Activated CD8-positive, alpha-beta memory T cell treated with anti-CD3 and anti-CD28 coated beads for 1 hour (primary cell): ENCODE measurements at places on chromosomes 1 and 21.

DNA sequence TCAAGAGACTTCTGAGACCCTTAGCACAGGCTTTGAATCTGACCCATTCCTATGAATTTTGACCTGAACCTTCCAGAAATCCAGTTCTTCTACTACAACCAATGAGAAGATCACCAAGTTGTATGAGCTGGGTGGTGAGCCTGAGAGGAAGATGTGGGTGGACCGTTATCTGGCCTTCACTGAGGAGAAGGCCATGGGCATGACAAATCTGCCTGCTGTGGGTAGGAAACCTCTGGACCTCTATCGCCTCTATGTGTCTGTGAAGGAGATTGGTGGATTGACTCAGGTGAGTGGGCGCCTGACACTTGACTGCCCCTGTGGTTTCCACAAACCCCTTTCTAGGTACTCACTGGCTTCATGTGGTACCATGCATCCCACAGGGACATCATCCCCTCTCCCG, 20.0 kb upstream of the PIGV start:
- DNase-seq, result no peak

GRCh38 chr1:67970088-67970487, 80.3 kb downstream of the DIRAS3 start:
- DNase-seq, result no peak

- no peak for DNase-seq
Observed at GRCh38 chr1:39572379-39573096, 4.1 kb downstream of the PABPC4 start.

- no peak for DNase-seq
Observed at GRCh38 chr1:79791488-79792218, 785.1 kb upstream of the ADGRL4 start.

DNA sequence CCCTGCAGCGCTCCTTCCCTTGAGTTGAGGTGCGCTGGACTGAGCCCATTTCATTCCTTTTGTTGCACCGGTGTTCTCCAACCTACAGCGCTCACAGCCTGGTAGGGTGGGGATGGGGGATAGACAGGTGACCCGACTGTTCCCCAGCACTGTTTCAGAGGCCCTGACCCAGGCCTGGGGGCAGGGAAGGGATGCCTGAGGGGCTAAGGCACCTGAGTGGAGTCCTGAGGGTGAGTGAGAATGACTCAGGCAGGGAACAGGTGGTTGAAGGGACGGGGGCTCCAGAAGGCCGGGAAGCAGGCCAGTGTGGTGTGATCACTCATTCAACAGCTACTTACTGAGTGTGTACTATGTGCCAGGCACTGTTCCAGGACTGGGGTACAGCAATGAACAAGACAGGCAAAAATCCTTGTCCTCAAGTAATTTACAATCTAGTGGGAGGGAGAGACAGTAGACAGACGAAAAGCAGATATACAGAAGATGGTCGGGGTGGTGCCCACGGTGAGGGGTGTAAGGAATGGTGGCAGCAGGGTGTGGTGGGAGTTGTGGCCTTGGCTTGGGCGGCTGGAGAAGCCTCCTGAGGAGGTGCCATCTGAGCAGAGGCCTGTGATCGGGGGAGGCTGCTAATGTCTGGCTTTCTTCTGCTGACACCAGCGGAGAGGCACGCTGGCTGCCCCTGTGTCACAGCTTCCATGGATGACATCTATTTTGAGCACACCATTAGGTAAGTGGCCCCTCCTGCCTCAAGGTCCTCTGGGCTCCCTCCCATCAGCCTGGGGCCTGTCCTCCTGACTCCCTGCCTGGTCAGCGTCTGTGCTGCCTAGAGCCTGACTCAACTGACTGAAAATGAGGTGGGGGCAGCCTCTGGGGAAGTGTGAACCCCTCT, 37.4 kb downstream of the ACOT11 start:
- DNase-seq, result no peak

GRCh38 chr1:35577071-35577998, 4.2 kb downstream of the TFAP2E start:
- DNase-seq, result peak; percentile 45

GRCh38 chr1:181124291-181124751, 35.8 kb downstream of the IER5 start:
- DNase-seq, result no peak

GRCh38 chr1:243526180-243526579, 270.3 kb downstream of the SDCCAG8 start:
- no peak for DNase-seq

GRCh38 chr1:54906586-54906985, 19.6 kb upstream of the DHCR24 start:
- no peak for DNase-seq

GRCh38 chr1:223870617-223871574, 25.1 kb upstream of the TP53BP2 start:
- DNase-seq, result no peak

- DNase-seq, result no peak
Observed at GRCh38 chr1:95731466-95731865, 497.5 kb downstream of the RWDD3 start.

DNA sequence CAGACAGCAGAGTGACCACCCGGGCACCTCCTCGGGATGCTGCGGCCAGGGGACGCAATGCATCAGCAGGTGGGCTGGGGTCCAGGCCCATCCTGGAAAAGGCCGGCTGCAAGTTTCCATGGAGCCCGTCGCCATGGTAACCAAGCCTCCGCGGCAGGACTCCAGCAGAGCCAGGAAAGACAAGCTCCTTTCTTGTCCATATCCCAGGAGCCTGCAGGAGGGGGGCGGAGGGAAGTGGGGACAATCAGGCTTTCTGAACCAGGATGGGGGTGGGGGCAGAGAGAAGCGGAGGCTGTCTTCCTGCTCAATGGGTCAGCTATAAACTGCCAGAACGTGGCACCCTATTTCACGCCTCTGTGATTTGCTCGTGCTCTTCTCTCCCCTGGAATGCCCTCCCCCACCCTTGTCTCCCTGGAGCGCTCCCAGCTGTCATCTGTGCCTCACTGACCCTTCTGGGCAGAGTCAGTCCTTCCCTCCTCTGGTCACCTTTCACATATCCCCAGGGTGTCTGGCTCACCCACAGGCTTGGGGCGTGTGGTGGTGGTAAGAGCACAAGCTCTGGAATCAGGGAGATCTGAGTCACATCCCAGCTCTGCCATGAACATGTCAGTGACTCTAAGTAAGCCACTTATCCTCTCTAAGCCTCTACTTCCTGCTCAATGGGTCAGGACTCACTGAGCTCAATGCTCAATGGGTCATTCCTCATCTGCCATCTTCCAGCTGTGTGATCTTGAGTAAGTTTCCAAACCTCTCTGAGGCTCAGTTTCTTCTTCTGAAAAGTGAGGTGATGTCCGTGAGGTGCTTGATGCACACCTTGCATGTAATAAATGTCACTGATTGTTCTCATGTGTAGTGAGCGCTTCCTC, 58.9 kb upstream of the LAPTM5 start:
- DNase-seq, result no peak

- DNase-seq, result no peak
Observed at GRCh38 chr1:169853341-169853740, 40.4 kb downstream of the SCYL3 start.

DNA sequence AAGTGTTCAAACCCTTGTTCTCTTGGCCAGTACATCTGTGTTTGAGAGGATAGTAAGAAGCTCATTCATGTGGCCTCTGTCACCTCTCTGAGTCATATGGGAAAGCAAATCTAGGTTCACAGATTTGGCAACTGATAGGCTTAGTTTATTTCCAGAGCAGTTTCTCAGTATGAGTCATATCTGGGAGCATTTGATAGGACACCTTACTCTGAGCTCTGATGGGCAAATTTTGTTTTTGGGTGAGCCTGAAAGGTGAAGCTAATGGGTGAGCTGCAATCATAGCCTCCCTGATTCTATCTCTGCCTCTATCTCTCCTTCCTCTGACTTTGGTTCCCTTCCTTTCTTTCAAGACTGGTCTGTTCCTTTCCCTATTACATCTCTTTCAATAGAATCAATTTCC, 134.4 kb downstream of the S1PR1 start:
- DNase-seq, result no peak

GRCh38 chr1:244702620-244703019, 49.7 kb downstream of the DESI2 start:
- no peak for DNase-seq

DNA sequence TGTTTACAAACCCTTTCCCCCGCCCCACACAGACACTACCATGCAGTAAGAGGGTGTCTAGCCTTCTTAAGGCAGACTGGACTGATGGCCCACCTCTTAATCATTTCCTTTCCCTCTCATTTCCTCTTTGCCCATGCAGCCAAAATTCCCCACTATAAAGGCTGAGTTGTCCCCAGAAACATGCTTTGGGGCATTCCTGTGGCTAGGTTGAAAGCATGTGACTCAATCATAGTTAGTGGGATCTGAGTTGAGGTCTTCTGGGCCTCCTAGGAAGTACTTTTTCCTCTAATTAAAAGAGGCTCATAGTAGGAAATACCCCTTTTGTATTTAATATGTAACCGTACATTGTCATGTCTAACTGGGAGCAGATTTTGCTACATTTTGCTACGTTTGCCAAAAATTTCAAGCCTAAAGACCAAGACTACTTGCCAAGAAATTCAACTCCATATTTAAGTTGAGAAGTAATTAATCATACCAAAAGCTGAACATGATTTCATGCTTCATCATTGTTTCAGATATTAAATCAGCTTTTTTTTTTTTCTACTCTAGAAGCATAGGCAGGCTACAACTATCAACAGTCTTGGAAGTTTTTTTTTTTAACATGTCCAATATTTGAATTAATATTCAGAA, 174.7 kb downstream of the ADGRL4 start:
- DNase-seq, result no peak

DNA sequence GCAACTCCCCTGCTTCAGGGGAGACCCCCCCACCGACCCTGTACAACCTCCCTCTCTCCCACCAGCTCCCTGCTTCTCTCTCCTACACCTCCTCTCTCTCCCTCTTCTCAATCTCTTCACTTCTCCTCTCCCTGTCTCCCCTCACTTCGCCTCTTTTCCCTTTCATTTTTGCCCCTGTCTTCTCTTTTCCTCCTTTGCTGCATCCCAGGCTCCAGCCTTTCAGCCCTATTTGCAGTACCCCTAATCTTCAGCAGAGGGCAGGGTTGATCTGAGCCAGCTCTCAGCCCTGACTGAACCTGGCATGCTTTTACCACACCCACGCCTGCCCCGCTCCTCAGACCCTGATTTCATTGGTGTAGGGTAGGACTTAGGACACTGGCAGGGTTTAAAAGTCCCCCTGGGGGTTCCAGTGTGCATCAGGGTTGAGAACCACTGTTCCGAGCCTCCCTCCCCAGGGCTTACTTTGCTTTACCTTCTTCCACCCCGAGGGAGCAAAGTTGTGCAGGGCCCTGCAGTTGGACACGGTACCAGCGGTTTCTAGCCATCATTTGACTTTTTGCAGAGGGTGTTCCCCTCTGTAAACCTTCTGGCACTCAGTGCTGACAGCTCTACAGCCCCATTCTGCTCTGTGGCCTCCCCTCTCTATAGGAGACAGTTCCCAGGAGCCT, 67.3 kb upstream of the CNTN2 start:
- no peak for DNase-seq

GRCh38 chr1:68293122-68293521, 60.8 kb upstream of the WLS start:
- no peak for DNase-seq

GRCh38 chr1:13469343-13469742, 44.5 kb downstream of the LRRC38 start:
- no peak for DNase-seq

DNA sequence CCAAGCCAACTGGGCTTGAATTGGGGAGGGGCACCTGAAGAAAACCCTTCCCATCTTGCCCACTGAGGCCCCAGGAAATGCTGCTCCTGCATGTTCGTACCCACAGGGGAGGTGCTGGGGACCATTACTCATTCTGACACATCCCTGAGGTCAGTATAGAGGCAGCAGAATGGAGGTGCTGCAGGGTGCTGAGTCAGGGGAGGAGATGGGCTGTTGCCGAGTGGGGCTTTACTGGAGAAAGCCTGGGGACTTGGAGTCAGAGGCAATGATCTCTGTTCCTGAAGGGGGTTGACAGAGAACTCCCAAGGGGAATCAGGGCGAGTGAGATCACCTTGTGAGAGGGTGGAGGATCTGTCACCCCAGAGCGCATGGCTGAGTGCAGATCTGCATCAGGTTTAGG, 40.2 kb upstream of the KCNA10 start:
- DNase-seq, result no peak

DNA sequence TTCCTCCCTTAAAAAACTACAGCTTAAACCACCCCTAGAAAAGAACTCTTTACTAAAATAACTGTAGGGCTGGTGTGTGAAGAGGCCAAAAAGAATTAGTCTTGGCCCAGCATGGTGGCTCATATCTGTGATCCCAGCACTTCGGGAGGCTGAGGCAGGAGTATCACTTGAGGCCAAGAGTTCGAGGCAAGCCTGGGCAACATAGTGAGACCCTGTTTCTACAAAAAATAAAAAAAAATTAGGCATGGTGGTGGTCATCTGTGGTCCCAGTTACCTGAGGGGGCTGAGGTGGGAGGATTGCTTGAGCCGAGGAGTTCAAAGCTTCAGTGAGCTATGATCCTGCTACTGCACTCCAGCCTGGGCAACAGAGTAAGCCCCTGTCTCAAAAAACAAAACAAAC, 44.9 kb downstream of the BCAR3 start:
- DNase-seq, result no peak

- DNase-seq, result no peak
Observed at GRCh38 chr21:29193072-29193471, 62.6 kb downstream of the MAP3K7CL start.

DNA sequence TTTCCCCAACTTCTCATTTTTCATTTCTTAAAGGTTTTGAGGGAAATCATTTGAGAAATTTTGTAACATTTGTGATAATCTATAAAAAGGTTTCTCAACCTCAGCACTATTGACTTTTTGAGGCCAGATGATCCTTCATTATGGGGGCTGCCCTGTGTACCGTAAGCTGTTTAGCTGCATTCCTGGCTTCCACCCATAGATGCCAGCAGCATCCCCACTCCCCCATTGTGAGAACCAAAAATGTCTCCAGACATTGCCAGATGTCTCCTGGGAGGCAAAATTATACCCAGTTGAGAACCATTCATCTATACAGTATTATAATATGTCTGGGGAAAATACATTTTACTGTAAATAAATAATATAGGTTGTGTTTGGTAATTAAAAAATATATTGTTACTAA, 146.0 kb downstream of the PBX1 start:
- DNase-seq, result no peak

DNA sequence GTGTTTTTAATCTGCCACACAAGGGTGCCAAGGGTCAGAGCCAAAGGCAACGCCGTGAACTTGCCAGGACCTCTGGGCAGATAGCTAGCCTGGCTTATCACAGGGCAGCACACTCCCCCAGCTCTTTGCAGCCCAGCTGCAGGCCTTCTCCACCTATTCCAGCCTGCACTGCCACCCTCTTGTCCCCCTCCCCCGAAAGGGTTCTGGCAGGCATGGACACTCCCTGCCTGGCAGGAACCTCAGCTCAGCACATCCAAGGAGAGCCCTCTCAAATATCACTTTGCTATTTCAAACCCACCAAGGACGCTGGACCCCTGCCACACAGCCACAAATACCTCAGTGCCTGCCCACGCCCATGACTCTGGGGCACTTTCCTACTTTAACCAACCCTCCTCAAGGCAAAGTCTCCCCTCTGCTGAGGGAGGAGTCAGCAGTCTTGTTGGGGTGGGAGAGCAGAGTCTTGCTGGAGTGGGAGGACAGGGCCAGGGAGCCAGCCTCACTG, 9.1 kb downstream of the SSBP3 start:
- DNase-seq, result no peak

GRCh38 chr1:25183126-25183980, 48.9 kb downstream of the SYF2 start:
- no peak for DNase-seq
